ENCODE measurements at places on chromosomes 16 and 17.

- no peak overlapping the region for H3K4me3 ChIP-seq
- H3K36me3 ChIP-seq, result no peaks in the 10 kb centered on the region
- H3K4me1 ChIP-seq, result peaks cover 70% of the 10 kb centered on the region
- H3K27me3 ChIP-seq, result no peaks in the 10 kb centered on the region
- no peak for DNase-seq
Observed at GRCh38 chr17:73588301-73588846, 55.9 kb downstream of the SDK2 start.

DNA sequence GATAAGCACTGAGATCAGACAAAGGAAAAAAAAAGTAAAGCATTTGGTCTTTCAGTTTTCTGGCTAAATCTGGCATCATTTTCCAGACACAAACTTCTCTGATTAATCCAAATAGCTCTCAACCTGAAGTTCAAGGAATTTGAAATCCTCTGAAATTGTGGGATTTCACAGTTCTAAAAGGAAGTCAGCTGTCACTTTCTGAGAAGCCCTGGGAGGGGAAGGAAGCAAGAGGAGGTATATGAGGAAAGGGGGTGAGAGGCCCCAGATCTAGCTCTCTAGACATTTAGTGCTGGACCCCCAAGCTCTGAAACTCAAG lies 17.5 kb upstream of the HOXB9 start:
- H3K27ac ChIP-seq, result no peak overlapping the region
- H3K27me3 ChIP-seq, result peaks cover 81% of the 10 kb centered on the region
- no peak for DNase-seq
- peaks cover 36% of the 10 kb centered on the region for H3K4me1 ChIP-seq

- no peaks in the 10 kb centered on the region for H3K36me3 ChIP-seq
- H3K27ac ChIP-seq, result no peak overlapping the region
- H3K4me1 ChIP-seq, result peaks cover 4% of the 10 kb centered on the region
Observed at GRCh38 chr16:22054847-22055590, 37.3 kb upstream of the VWA3A start.

DNA sequence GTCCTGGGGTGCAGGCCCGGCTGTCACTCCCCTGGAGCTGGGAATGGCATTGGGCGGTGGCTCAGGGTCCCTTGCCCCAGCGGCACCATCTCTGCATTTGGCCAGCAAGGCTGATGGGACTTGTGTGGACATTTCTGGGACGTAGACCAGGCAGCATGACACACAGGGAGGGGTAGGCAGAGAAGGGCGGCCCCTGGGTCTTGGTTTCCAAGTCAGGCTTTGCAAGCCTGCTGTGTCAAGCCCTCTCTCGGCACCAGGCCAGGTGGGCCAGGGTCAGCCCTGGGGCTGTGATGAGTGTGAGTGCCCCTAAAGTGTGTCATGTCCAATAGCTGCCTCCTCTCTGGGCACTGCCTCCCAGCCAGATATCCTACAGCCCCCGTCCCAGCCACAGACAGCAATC lies 335.2 kb downstream of the SEC14L1 start:
- H3K27me3 ChIP-seq, result no peaks in the 10 kb centered on the region
- H3K36me3 ChIP-seq, result peaks cover 52% of the 10 kb centered on the region
- peaks cover 58% of the 10 kb centered on the region for H3K4me1 ChIP-seq
- no peak overlapping the region for H3K4me3 ChIP-seq
- peak overlapping the region; percentile 39 for H3K27ac ChIP-seq
- no peak for DNase-seq

DNA sequence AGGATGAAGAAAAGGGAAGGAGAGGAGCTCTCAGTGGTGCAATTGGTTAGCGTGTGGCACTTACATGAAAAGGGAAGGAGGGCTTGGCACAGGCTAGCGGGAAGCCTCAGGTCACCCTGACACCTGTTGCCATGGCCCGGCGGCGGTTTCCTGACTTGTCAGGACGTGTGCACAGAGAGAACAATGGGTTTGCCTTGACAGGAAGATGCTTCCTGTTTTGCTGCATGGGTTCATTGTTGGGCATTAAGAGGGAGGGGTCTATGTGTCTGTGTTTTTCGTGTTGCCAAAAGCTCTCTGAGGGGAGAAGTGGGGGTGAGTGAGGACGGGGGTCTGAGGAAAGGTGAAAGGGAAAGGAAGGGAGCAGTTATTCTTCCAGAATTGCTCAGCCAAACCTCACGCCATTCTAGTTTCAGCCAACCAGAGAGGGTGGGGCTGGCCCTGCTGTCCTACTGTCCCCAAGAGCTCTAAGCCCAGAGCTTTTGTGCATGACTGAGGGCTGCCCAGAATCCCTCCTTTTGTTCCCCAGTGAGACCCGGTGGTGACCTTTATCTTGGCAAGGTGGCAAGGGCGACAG lies 17.1 kb upstream of the CCR7 start:
- peak; percentile 79 for DNase-seq
- no peaks in the 10 kb centered on the region for H3K36me3 ChIP-seq
- H3K27ac ChIP-seq, result peak overlapping the region; percentile 77

GRCh38 chr17:39750131-39751015 lies 12.6 kb downstream of the GRB7 start:
- H3K36me3 ChIP-seq, result no peaks in the 10 kb centered on the region
- no peak overlapping the region for H3K4me3 ChIP-seq
- H3K4me1 ChIP-seq, result peaks cover 30% of the 10 kb centered on the region
- no peak overlapping the region for H3K27ac ChIP-seq
- DNase-seq, result no peak
- H3K27me3 ChIP-seq, result no peaks in the 10 kb centered on the region

- DNase-seq, result peak; percentile 30
- H3K27me3 ChIP-seq, result peaks cover 3% of the 10 kb centered on the region
- H3K36me3 ChIP-seq, result no peaks in the 10 kb centered on the region
- no peaks in the 10 kb centered on the region for H3K4me1 ChIP-seq
Observed at GRCh38 chr17:19513897-19514488, 19.7 kb upstream of the SLC47A1 start.

DNA sequence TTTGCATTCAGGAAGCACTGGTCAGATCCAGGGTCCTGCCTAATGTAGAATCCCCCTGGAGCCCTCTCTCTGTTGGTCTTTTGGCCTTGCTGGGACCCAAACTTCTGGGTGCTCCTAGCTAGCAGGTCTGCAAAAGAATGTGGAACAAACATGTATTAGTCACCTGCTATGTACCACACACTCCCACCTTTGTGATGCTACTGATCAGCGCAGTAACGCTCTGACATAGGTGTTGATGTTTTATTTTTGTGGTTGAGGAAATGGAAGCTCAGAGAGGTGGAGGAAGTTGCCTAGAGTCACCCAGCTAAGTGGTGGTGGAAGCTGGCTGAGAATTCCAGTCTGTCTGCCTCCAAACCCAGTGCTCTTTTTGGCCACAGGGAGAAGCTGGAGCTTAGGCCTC lies 35.8 kb upstream of the LGALS9 start:
- H3K27ac ChIP-seq, result no peak overlapping the region
- H3K4me1 ChIP-seq, result no peaks in the 10 kb centered on the region
- H3K4me3 ChIP-seq, result no peak overlapping the region

DNA sequence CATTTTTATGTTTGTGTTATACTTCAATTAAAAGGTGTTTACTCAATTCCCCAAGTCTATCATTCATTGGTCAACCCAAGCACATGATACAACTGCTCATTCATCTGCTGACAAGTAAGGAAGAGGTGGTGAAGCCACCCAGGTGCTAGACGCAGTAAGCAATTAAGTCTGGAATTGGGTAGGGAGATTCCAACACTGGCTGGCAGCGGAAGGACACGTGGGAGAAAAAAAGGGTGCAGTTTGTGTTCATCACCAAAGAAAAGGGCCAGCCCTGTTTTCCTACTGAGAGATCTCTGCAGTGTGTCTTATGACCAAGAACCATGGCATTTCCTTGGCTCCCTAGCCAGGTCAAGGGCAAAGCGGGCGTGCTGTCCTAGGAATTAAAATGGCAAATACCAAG lies 11.8 kb upstream of the ZNF23 start:
- H3K27me3 ChIP-seq, result no peaks in the 10 kb centered on the region
- no peak overlapping the region for H3K4me3 ChIP-seq
- no peaks in the 10 kb centered on the region for H3K4me1 ChIP-seq

- DNase-seq, result peak; percentile 83
- peak within 1 kb of the TSS; percentile 65 for H3K4me3 ChIP-seq
- H3K27ac ChIP-seq, result peak within 1 kb of the TSS; percentile 36
- no peaks in the 10 kb centered on the region for H3K27me3 ChIP-seq
- peaks cover 16% of the 10 kb centered on the region for H3K36me3 ChIP-seq
Observed at GRCh38 chr17:58513965-58514769, at the start of gene MTMR4. TSS of gene MTMR4 (minus strand) at chr17:58514638. CDS start at chr17:58514407, 231 bp downstream.

DNA sequence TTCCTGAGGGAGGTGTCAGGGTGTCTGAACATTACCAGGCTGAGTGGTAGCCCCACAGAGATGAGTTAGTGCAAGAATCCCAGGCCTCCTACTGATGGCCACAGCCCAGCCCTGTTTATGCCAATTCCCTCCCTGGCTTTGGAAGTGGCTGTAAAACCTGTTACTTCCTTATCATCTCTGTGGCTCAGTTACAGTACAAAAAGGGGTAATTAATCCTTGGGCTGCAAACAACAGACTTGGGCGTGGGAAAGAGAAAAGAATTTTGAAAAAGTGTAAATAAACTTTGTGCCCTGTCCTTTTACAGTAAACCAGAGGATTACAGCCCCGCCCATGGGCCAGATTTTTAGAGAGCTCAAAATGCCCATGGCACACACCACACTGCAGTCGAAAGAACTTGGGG lies 73.1 kb upstream of the AXIN2 start:
- no peak for DNase-seq
- no peaks in the 10 kb centered on the region for H3K4me1 ChIP-seq
- H3K27me3 ChIP-seq, result no peaks in the 10 kb centered on the region
- H3K36me3 ChIP-seq, result no peaks in the 10 kb centered on the region

- H3K36me3 ChIP-seq, result no peaks in the 10 kb centered on the region
- H3K4me3 ChIP-seq, result no peak overlapping the region
- no peaks in the 10 kb centered on the region for H3K27me3 ChIP-seq
- H3K27ac ChIP-seq, result no peak overlapping the region
- DNase-seq, result no peak
Observed at GRCh38 chr17:76826330-76827068, 41.7 kb upstream of the MGAT5B start.

- no peaks in the 10 kb centered on the region for H3K27me3 ChIP-seq
- H3K36me3 ChIP-seq, result no peaks in the 10 kb centered on the region
- no peak for DNase-seq
Observed at GRCh38 chr16:6560306-6561100, 772.1 kb upstream of the RBFOX1 start.

- H3K4me3 ChIP-seq, result no peak overlapping the region
- H3K27ac ChIP-seq, result no peak overlapping the region
- H3K36me3 ChIP-seq, result no peaks in the 10 kb centered on the region
Observed at GRCh38 chr16:65782611-65783600, 583.6 kb upstream of the CDH5 start.

- H3K27me3 ChIP-seq, result no peaks in the 10 kb centered on the region
- H3K27ac ChIP-seq, result no peak overlapping the region
- H3K4me1 ChIP-seq, result peaks cover 17% of the 10 kb centered on the region
- DNase-seq, result peak; percentile 14
- H3K4me3 ChIP-seq, result no peak overlapping the region
Observed at GRCh38 chr17:68383443-68384321, 73.6 kb downstream of the WIPI1 start.

- DNase-seq, result no peak
- peaks cover 4% of the 10 kb centered on the region for H3K4me1 ChIP-seq
- H3K27me3 ChIP-seq, result no peaks in the 10 kb centered on the region
- no peak overlapping the region for H3K27ac ChIP-seq
- peaks cover 5% of the 10 kb centered on the region for H3K36me3 ChIP-seq
Observed at GRCh38 chr17:62621223-62621622, 6.2 kb upstream of the MRC2 start.

- no peaks in the 10 kb centered on the region for H3K36me3 ChIP-seq
- H3K27me3 ChIP-seq, result peaks cover 10% of the 10 kb centered on the region
- no peak overlapping the region for H3K4me3 ChIP-seq
- H3K27ac ChIP-seq, result no peak overlapping the region
Observed at GRCh38 chr16:77946823-77947222, 75.5 kb upstream of the CLEC3A start.

- peaks cover 2% of the 10 kb centered on the region for H3K4me1 ChIP-seq
- H3K4me3 ChIP-seq, result no peak overlapping the region
- no peak for DNase-seq
- H3K36me3 ChIP-seq, result no peaks in the 10 kb centered on the region
- no peak overlapping the region for H3K27ac ChIP-seq
- peaks cover 55% of the 10 kb centered on the region for H3K27me3 ChIP-seq
Observed at GRCh38 chr17:48751172-48751571, 22.6 kb upstream of the HOXB13 start.

DNA sequence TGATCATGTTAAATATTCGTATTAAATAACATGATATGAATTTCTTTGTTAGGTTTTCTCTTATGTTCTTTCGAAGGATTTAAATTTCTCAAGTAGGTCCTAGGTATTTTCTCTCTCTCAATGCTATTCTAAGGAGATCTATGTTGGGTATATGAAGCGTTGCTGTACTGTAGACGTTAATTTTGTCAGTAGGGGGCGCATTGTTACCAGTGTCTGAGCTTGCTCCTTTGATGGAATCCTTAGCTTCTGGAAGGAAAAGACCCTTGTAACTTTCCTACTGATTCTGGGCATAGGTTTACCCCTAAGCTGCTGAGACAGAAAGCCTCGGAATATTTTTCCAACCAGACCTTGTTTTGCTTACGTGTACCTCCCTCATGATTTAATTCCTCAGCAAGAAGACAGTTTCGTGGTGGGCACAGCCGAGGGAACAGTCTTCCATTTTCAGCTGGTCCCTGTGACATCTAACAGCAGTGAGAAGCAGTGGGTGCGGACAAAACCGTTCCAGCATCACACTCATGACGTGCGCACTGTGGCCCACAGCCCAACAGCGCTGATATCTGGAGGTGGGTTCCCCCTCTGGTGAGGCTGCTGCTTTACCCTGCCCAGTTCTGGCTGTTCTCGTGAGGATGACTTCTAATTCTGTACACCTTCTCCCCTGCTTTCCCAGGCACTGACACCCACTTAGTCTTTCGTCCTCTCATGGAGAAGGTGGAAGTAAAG lies 17.9 kb downstream of the UTP4 start:
- H3K36me3 ChIP-seq, result peaks cover 14% of the 10 kb centered on the region
- DNase-seq, result no peak
- H3K27ac ChIP-seq, result no peak overlapping the region
- H3K4me1 ChIP-seq, result no peaks in the 10 kb centered on the region
- H3K4me3 ChIP-seq, result no peak overlapping the region

DNA sequence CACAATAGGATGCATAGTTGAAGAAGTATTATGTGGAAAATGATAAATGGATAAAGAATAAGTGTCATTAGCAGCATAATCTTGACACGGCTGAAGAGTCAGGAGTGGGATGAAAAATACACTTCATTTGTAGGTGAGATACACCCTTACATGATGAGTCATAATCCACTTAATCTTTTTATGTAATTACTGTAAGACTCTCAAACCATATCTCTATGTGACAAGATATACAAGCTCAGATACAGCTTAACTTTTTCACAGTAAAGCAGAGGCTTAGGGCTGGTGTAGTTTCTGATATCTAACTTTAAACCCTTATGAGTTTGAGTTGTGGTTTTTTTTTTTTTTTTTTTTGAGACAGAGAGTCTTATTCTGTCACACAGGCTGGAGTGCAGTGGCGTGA lies 101.2 kb downstream of the FTO start:
- no peak overlapping the region for H3K4me3 ChIP-seq
- H3K27ac ChIP-seq, result no peak overlapping the region
- no peaks in the 10 kb centered on the region for H3K4me1 ChIP-seq
- no peaks in the 10 kb centered on the region for H3K27me3 ChIP-seq
- no peak for DNase-seq
- no peaks in the 10 kb centered on the region for H3K36me3 ChIP-seq

Measured in T-cell (primary cell).